SK-N-SH (cell line): ENCODE measurements at places on chromosomes 1 and 21. TPM values are rescaled to one million over a fixed set of nuclear protein-coding genes. Genes with fewer than 3 reads are reported as not detected.

- DNase-seq: no peak
Measured at GRCh38 chr1:68358439-68358838, 91.3 kb downstream of the RPE65 start.

DNA sequence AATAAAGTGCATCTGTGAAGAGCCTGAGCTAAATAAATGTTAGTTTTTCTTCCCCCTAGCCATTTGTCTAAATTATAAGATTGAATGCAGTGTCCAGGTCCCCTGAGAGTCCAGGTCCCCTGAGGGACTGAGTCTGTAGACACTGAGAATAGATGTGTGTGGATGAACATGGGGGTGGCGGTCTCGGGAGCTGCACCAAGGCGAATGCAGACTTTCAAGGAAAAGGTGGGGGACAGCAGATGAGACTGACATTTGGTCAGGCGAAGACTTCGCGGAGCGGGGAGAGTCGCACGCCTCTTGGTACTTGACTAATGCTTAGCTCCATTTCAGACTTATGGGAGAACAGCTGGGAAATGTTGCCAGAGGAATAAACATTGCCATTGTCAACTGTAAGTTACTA is 17.7 kb upstream of the MX2 start:
- DNase-seq: no peak

- no peak for DNase-seq
Measured at GRCh38 chr1:229035054-229035747, 235.7 kb upstream of the RAB4A start.

GRCh38 chr1:72547412-72547811 is 265.1 kb upstream of the NEGR1 start:
- no peak for DNase-seq

DNA sequence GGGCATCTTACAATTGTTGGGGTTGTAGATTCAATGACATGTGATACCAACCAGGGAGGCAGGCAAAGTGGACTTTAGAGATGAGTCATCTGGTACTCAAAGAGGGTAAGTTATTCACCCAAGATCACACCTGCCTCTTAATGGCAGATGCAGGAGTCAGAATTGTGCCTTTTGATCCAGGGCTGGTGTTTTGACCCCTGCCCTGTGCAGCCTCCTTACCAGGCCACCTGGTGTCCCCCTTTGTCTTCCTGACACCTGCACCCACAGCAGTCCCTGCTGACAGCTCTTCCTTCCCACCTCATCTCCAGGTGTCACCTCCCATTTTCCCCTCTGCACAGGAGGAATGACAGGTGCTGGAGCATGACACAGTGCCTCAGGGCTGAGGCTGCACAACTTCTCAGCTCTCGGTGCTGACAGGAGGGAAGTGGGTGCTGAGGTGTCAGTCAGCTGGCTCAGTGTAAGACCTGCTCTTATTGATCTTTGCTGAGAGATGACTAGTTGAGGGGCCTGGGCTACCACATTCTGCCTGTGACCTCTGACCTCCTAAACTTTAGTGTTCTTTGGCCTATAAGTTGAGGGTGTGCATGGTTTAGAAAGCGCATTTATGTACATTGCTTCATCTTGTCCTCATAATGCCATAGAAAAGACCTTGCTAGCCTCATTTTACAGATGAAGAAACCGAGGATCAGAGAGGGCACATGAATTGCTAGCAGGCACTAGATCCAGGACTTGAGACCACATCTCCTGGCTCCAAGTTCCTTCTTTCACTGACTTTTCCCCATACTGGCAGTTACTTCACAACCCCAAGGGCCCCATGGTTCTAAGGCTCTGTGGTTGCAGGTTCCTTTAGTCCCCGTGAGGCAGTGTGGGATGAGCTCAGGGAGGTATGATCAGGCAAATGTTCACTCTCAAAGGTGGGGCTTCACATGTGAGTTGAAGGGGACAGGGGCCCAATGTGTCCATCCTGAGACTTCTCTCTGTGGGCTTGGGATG is 31.3 kb downstream of the CACNA1E start:
- DNase-seq: no peak

DNA sequence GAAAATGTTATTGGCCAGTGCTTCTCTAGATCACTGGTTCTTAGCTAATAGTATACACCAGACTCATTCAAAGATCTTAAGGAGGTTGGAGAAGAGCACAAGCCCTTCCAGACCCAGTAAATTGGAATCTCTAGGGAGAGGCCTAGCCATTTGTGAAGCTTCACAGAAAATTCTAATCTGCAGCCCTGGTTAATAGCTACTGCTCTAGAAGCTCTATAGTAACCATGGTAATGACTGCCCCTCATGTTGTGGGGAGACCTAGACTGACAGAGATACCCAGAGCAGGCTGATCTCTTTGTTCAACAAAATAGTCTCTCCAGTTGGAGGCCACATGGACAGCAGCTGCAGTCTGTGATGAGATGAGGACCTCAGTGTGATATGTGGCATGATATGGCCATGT is 31.7 kb downstream of the ARID1A start:
- DNase-seq: peak; percentile 43

DNA sequence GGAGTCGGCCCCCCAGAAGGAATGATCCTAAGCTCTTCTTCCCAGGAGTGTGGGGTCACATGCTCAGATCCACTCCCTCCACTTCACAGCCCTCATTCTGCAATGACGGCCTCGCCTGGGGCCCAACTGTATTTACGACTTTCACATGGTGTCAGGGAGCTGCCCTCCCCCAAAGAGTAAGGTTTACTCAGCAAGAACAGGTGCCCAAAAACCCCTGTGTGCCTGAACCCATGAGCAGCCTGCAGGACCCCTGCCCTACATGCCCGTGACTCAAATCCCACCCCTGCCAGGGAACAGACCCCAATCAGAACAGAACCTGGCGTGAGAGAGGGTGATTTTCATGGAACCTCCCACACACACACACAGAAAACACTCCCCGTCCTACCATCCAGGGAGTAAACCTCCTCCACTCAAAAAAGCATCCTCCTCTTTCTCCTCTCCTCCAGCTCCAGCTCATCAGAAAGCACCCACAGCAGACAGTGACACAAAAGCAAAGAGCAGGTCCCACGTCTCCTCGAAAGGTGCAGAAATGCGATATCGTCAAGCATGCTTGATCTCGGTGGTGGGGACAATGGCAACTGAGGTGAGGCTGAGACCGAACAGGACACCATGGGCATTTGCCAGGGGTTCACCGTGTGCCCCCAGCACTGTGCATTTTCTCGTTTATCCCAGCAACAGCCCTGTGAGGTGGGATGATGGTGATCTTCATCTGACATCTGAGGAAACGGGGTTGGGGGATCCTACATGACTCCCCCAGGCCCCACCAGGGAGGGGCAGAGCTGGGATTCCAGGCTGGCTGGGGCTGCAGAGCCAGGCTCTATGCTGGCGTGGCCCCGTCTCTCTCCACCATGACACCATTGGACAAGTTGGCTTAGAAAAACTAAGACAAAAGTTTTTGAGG is 397.9 kb downstream of the NPHP4 start:
- DNase-seq: no peak

DNA sequence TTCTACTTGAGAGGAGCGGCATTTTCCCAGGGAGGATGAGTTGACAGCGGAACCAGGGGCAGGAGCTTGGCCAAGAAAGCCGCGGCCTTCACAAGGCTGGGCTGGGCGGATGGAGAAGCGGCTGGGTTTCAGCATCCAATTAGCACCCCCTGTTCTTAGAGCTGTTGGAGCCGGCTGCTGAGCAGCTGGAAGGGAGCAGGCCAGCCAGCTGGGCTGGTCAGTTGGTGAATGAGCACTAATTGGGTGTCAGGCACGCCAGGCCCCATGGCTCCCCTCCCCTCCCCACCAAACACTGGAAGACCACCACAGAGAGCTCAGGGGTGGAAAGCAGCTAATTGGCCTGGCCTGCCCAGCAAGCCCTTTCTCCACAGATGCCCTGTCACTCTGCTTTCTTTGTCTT is 245.6 kb downstream of the RRAGC start:
- DNase-seq: no peak

APOBEC4 gene
- not detected in 2 replicates for polyA plus RNA-seq

MCOLN2 gene
- polyA plus RNA-seq: not detected in 2 replicates
